Stimulated activated CD4-positive, alpha-beta T cell treated with anti-CD3 and anti-CD28 coated beads, TNF-alpha, amount 100 ng/mL, for 1 hour (primary cell): ENCODE measurements at places on chromosomes 3 and 15.

- DNase-seq = no peak
Measured at GRCh38 chr3:178771511-178771910, 235.3 kb downstream of the KCNMB2 start.

GRCh38 chr15:51313074-51313393 lies 25.4 kb downstream of the CYP19A1 start:
- DNase-seq = no peak

DNA sequence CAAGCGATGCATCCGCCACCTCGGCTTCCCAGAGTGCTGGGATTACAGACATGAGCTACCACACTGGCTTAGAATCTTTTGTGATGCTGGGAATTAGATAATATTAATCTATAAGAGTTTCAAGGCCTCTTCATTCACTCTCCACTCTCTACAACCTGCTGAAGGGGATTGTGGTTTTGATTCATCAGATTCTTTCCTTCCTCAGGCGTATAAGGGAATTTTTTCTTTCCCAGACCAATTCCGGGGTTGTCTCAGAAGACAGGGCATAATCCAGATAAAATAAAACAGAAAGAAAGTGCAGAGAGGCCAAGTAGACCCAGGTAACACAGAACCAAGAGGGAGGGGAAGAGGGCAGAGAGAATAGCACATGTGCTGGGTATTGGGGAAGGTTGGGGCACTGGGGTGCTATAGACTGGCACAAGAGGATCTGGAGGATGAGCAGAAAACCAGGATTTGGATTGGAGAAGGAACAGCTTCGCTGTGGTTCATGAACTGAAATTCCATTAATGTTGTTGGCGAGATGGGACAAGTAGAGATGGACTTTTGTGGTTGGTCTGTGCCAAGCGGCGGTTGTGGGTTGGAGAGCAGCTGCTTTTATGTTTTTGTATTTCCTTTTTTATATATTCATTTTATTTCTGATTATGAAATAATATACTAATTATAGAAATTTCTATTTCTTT lies 12.8 kb downstream of the ARL6IP5 start:
- DNase-seq = no peak

DNA sequence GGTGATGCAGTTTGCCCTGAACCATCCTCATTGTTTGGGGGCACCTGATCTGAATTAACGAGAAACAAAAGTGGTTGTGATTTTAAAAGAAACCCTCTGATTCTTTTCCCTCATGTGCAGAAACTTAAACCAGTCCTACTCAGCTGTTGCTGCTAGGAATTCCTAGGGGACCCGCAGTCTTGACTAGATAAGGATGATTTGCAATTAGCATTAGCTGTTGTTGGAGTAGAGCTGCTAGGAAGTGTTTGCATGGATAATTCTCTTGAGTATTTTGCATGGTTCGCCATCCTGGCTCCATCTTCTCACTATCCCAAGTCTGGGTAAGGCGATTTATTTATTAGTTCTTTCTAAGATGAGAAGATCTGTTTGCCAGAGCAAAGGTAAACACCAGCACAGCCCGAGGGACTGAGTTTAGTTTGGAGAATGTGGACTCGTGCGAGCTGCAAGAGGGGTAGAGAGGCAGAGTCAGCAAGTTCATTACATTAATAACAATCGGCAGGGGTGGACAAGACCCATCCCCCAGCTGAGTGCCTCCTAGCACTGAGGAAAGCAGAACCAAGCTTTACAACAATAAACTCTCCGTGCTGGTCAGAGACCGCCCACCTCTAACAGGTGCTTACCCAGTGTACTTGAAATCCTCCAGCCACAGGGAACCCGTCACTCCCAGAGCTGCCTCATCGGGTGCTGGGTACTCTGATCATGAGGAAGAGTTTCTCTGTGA lies 4.1 kb downstream of the FGD5 start:
- no peak for DNase-seq

GRCh38 chr3:124053871-124054270 lies 61.9 kb upstream of the ROPN1 start:
- DNase-seq = no peak

- no peak for DNase-seq
Measured at GRCh38 chr3:101643009-101643844, 33.7 kb downstream of the ZBTB11 start.

DNA sequence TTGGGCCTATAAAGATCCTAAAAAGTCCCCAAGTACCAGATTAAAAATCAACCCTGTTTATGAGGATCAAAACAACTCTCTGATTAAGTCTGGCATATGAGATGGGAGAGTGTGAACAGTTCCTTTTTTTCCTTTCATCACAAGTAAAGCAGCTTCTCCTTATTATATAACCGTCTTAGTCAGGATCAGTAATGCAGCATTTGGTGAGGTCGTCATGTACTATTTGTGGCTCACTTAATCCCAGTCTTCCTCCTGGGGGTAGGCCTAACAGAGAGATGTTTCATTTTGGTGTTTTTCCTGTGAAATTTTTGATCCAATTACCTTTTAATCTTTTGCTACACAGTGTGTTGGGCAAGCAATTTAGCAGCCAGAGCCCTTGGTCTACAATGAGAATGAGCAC lies 333.1 kb upstream of the KCNMB2 start:
- DNase-seq = no peak

DNA sequence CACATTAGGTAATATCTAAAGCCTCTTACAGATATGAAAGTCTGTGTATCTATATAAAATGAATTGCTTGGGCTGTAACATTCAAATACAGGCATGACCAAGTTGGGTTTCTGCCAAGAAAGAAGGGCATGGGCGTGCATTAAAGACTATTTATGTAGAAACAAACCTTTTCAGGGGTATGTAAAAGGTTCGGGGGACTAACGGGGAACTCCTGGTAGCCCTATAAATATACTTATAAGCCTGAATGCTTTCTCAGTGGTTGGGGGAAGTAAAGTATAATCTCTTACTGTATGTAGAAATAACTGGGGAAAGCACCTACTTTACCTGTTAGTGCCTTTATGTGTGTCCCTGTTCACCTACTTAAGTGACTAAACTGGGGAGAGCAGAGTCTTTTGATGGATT lies 154.5 kb upstream of the TBL1XR1 start:
- no peak for DNase-seq

DNA sequence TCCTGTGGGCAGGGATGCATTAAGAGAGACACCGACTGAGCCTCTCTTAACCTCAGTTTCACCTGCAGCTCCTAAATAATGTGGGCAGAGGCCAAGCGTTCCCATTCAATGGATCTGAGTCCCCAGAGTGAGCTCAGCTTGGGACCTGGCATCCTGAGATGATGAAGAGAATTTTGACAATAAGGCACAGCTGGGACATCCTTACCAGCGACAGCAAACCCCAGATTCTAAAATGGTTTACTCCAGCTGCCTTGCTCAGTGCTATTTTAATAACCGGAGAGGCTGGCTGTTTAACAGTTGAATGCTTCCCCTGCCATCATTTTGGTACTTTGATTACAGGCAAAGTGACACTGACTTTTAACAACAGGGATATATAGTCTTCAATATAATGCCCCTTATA lies 123.7 kb downstream of the WDR76 start:
- no peak for DNase-seq

GRCh38 chr3:13015286-13016082 lies 57.7 kb downstream of the IQSEC1 start:
- DNase-seq = no peak

- no peak for DNase-seq
Measured at GRCh38 chr15:101088271-101088670, 163.6 kb downstream of the CHSY1 start.

GRCh38 chr3:23580096-23580713 lies 225.6 kb upstream of the UBE2E1 start:
- no peak for DNase-seq

GRCh38 chr3:58333206-58334012 lies 717 bp downstream of the PXK start:
- peak; percentile 27 for DNase-seq

DNA sequence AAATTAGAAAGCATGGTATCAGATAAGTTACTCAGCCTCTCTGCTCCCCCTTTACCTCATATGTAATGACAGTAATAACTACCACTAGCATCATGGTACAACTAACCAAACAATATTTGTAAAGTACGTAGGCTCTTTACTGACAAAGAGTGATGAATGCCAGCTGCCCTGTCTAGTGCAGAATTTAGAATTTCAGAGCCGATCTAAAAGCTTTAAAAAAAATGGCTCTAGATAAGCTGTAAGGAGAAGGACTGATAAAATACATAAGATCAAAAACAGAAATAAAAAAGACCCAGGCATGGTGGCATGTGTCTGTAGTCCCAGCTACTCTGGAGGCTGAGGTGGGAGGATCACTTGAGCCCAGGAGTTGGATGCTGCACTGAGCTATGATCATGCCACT lies 424.1 kb downstream of the MAGI1 start:
- DNase-seq = no peak

DNA sequence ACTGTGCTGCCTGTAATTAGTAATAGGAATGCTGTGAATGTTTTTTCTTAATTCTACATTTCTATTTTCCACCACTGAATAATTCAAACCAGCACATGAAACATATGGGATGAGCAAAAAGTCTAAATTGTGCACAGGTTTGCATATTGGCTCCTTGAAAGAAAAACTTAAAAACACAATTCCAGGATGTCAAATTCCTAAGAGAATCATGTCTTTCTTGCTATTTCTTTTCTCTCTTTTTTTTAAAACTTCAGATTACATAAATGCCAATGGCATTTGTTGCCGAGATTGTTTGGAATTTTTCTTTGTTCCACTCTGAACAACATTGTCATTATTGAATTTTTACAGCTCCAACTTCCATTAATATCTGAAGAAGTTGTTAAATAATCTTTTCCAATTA lies 60.8 kb downstream of the VGLL3 start:
- DNase-seq = no peak

- DNase-seq = no peak
Measured at GRCh38 chr15:42171122-42171521, 14.7 kb upstream of the PLA2G4F start.

GRCh38 chr3:177150218-177150916 lies 46.9 kb downstream of the TBL1XR1 start:
- DNase-seq = no peak

- DNase-seq = no peak
Measured at GRCh38 chr15:43975326-43975725, 148.5 kb downstream of the WDR76 start.

- no peak for DNase-seq
Measured at GRCh38 chr3:196983186-196983585, 14.6 kb upstream of the PIGZ start.

DNA sequence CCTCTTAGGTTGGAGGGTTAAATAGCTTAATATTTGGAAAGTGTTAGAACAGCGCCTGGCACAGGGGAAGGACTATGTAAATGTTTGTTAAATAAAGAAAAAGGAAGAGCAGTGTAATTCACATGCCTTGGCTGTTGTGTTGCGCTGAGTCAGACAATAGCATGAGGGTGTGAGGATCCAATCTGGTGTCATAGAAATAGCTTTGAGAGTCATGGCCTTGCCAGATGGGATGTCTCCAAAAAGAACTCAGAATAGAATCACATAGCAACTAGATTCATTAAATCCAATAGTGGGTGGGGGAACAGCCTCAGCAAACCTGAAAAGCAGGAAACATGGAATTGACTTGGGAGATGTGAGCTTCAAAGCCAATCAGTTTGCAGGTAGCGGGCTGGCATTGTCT lies 3.9 kb upstream of the RBSN start:
- no peak for DNase-seq
